T-helper 17 cell (primary cell): ENCODE measurements at places on chromosomes 11 and 22. TPM values are rescaled to one million over a fixed set of nuclear protein-coding genes. Genes with fewer than 3 reads are reported as not detected.

GRCh38 chr11:77668760-77669159, 31.2 kb upstream of the CLNS1A start:
- peaks cover 4% of the 10 kb centered on the region for H3K4me1 ChIP-seq
- DNase-seq, result no peak
- no peak overlapping the region for H3K4me3 ChIP-seq
- no peak overlapping the region for H3K27ac ChIP-seq
- H3K27me3 ChIP-seq, result no peaks in the 10 kb centered on the region

GRCh38 chr11:21396342-21397008, 727.1 kb downstream of the NELL1 start:
- H3K27ac ChIP-seq, result no peak overlapping the region
- no peaks in the 10 kb centered on the region for H3K27me3 ChIP-seq
- no peak overlapping the region for H3K4me3 ChIP-seq
- no peaks in the 10 kb centered on the region for H3K36me3 ChIP-seq
- H3K4me1 ChIP-seq, result no peaks in the 10 kb centered on the region

The PATE2 gene
- total RNA-seq, result not detected

DNA sequence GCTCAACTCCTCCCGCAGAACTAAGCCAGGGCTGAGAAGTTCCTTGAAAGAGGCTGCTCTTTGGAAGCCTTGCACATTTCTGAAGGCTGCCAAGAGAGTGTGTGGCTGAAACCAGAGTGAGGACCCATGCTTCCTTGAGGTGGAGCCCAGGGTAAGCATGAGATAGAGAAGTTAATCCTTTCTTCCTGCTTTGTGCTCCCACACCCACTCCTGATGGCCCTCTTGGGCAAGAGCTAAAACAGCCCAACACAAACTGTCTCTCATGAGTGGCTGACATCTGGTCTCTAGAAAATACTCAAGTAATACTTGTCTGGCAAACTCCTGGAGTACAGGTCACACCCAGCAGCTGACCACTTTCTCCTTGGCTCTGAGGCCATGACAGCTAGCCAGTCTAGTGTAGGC, 523.7 kb downstream of the INSC start:
- H3K27ac ChIP-seq, result no peak overlapping the region
- no peaks in the 10 kb centered on the region for H3K4me1 ChIP-seq
- no peak for DNase-seq
- H3K36me3 ChIP-seq, result no peaks in the 10 kb centered on the region
- peaks cover 18% of the 10 kb centered on the region for H3K27me3 ChIP-seq
- no peak overlapping the region for H3K4me3 ChIP-seq

GRCh38 chr22:25232301-25232700, 12.9 kb downstream of the CRYBB2 start:
- DNase-seq, result no peak
- H3K27ac ChIP-seq, result no peak overlapping the region
- H3K4me1 ChIP-seq, result peaks cover 5% of the 10 kb centered on the region

- peaks cover 47% of the 10 kb centered on the region for H3K27me3 ChIP-seq
- H3K4me3 ChIP-seq, result no peak overlapping the region
- no peaks in the 10 kb centered on the region for H3K36me3 ChIP-seq
- no peak overlapping the region for H3K27ac ChIP-seq
- no peak for DNase-seq
Measured at GRCh38 chr11:76808171-76808570, 25.0 kb downstream of the TSKU start.

DNA sequence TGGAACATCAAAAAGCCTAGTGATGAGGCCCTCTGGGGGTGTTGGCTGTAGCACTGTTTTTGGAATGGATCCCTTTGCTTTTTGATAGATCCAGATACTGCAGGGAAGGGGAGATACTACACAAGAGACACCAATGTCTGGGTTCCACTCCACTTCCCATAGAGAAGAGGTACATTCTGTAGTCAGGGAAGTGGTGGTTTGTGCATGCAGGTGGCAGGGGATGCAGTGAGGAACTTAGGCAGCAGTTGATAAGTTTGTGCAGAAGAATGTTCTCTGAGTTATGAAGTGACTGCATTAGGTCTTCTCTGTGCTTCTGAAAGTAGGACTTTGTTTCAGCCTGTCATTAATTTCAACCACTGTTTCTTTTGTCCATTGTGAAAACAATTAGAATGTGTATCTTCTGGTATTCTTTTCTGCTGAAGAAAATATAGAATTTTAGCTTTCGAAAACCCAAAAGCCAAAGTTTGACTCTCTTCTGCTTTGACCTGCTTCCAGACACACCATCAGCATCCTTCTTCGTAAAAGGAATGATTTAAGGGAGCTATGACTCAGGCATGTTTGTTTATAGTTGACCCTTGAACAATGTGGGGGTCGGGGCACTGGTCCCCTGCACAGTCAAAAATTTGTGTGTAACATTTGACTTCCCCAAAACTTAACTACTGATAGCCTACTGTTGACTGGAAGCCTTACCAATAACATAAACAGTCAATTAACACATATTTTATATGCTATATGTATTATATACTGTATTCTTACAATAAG, 25.6 kb downstream of the PANX1 start:
- H3K27me3 ChIP-seq, result no peaks in the 10 kb centered on the region
- DNase-seq, result no peak
- H3K4me1 ChIP-seq, result peaks cover 27% of the 10 kb centered on the region

DNA sequence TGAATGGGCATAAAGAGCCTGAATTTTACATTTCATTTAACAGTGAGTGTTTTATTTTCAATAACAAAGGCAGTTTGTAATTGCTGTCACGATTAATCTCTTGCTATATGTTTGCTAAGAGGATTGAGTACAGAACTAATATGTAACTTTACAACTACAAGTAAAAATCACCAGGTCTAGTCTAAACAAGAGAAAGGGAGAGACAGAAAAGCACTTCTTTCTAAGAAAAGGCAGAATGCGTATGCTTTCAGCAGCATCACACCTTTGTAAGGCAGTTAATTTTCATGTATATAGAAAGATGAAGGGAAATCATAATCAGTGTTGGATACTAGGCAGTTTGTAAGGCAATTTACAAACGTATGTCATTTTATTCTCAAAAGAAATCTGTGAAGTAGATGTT, 169.8 kb downstream of the NELL1 start:
- H3K4me3 ChIP-seq, result no peak overlapping the region
- no peaks in the 10 kb centered on the region for H3K36me3 ChIP-seq
- no peaks in the 10 kb centered on the region for H3K4me1 ChIP-seq
- no peak for DNase-seq

DNA sequence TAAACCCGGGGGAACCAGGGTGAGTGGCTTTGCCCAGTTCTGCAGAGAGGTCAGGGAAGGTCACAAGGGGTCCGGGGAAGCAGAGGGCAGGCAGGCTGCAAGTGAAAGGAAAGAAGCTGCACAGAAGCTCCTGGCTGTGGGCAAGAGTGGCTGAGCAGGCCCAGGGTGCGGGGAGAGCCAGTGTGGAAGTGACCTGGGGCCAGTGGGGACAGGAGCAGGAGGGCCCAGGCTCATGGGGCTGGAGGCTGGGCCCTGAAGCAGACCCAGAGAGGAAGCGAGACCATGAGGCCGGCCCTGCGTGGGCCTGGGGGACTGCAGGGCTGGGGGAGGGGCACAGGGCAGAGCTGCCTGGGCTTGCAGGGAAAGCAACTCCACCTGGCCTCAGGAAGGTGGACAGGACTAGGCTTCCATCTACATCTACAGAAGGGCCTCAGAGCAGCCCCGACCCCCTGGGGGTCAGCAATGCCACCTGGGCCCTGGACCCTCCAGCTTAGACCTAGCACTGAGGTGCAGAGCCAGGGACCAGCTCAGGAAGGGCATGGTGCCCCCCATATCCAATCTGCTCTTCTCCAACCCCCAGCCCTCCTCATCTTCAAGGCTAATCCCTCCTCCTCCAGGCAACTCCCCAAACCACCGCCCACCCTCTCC, 11.6 kb downstream of the IGF2 start:
- no peak for DNase-seq
- H3K4me3 ChIP-seq, result no peak overlapping the region
- no peaks in the 10 kb centered on the region for H3K36me3 ChIP-seq
- H3K27me3 ChIP-seq, result peaks cover under 1% of the 10 kb centered on the region

- H3K36me3 ChIP-seq, result no peaks in the 10 kb centered on the region
- H3K27ac ChIP-seq, result no peak overlapping the region
- H3K27me3 ChIP-seq, result no peaks in the 10 kb centered on the region
Measured at GRCh38 chr11:42625757-42626665, 685.8 kb upstream of the API5 start.

DNA sequence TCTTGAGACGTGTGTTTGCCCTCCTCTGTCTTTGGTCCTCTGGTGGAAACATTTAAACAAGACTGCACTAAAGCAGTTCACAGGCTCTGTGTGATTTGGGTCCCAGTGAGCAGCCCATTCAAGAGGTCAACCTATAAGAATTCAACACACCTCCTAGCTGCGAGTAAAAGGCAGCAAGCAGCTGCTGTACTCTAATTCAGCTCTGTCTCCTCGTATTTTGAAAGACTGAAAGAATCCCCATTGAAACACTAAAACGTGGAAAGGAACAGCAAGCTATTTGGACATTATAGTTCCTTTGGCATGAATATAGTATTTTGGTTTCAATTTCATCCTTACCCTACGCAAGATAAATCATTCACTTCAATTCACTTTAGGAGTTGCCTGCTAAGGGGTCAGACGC, 1046.7 kb downstream of the DLG2 start:
- H3K27ac ChIP-seq, result no peak overlapping the region
- H3K36me3 ChIP-seq, result no peaks in the 10 kb centered on the region
- H3K27me3 ChIP-seq, result no peaks in the 10 kb centered on the region
- no peaks in the 10 kb centered on the region for H3K4me1 ChIP-seq

DNA sequence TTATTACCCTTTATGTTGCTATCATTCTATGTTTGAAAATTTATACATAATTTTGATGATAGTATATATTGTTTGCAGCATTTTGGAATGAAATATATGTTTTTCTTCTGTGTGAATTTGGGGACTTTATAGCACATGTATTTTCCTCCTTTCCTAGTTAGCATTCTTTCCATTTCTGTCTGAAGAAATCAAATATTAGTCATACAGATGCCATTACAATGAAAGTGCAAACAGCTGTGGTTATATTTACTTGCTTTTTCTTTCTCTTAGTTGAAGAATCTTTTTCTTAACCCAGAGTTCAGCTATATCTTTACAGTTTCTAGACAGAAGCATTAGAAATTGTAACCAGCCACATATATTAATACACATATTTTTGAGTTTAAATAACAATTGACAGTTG, 753.1 kb upstream of the ARHGAP42 start:
- no peak overlapping the region for H3K4me3 ChIP-seq
- H3K27me3 ChIP-seq, result no peaks in the 10 kb centered on the region
- no peak for DNase-seq
- H3K36me3 ChIP-seq, result peaks cover 2% of the 10 kb centered on the region

GRCh38 chr11:5713695-5714094, 22.6 kb upstream of the OR56B1 start:
- peaks cover 8% of the 10 kb centered on the region for H3K4me1 ChIP-seq
- H3K27ac ChIP-seq, result no peak overlapping the region
- no peak overlapping the region for H3K4me3 ChIP-seq
- peaks cover 6% of the 10 kb centered on the region for H3K36me3 ChIP-seq
- no peak for DNase-seq

DNA sequence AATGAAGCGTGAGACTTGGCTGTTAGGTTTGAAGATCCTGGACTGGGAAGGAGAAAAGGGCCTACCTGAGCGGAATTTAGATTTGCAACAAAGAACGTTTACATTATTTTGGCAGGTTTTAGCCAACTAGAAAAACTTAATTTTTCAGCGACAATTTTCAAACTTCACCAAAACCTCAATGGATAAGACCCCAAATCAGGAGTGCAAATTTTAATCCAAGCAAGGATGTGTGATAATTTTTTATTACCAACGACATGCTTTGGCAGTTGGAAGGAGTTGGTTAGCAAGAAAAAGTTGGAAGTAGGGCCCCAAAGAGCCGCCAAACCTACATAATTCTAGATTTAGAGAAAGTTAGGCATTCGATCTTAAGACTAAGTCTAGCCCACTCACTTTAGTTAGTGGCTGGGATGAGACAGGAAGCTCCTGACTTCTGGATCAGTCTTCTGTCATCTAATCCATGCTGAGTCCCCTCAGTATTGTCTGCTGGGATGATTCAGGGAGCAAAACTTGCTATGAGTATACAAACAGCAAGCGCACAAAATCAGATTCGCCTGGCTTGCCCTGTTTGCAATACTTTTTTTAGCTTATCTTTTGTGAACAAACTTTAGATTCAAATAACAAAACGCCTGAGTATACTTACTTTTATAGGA, 787 bp upstream of the RDX start:
- no peaks in the 10 kb centered on the region for H3K36me3 ChIP-seq
- no peaks in the 10 kb centered on the region for H3K27me3 ChIP-seq
- H3K4me3 ChIP-seq, result peak overlapping the region; percentile 72

The HIPK3 gene
- total RNA-seq, result 59.7 TPM

DNA sequence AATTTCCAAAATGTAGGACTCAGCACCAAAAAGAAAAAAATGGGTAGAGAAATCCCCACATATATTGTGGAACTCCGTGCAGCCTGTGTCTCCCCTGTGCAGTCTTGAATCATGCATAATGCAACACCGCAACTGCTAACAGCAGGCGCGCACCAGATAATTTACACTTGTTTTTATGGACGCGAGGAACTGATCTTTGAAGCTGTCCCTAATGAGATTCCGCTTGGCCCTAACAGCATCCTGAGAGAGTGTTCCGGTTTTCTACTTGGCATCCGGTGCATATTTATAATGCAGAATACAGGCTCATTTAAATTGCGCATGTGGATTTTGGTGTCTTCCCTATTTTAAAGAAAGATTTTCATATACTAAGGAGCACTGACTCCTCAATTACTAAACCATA, 21.1 kb downstream of the MPPED2 start:
- no peak overlapping the region for H3K27ac ChIP-seq
- H3K4me3 ChIP-seq, result no peak overlapping the region
- H3K27me3 ChIP-seq, result no peaks in the 10 kb centered on the region
- H3K4me1 ChIP-seq, result no peaks in the 10 kb centered on the region

GRCh38 chr11:92278791-92279433, 54.3 kb downstream of the FAT3 start:
- H3K27me3 ChIP-seq, result no peaks in the 10 kb centered on the region
- H3K4me3 ChIP-seq, result no peak overlapping the region
- no peak for DNase-seq
- H3K36me3 ChIP-seq, result no peaks in the 10 kb centered on the region
- no peak overlapping the region for H3K27ac ChIP-seq
- no peaks in the 10 kb centered on the region for H3K4me1 ChIP-seq

The CABP7 gene
- 0.32 TPM for total RNA-seq

The CSTF3 gene
- total RNA-seq, result 12.0 TPM

- no peak overlapping the region for H3K4me3 ChIP-seq
- no peaks in the 10 kb centered on the region for H3K27me3 ChIP-seq
- no peaks in the 10 kb centered on the region for H3K4me1 ChIP-seq
- H3K27ac ChIP-seq, result no peak overlapping the region
- no peak for DNase-seq
Measured at GRCh38 chr11:5737091-5737490, 843 bp downstream of the OR56B1 start.

DNA sequence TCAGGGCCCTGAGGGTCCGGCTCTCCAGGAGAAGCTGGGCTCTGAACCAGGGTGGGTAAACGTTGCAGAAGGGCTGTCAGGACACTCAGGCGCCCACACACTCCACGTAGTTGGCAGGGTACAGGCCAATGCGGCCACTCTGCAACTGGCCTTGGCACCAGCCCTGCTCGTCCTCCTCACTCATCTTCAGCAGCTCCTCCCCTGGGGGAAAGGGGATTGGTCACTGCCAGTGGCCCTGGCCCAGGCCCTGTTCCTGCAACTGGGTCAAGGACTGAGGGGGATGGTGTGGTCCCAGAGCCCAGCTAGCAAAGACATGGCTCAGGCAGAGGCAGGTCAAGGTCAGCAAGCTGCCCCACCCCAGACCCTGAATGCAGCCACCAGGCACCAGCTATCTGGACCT, 1.2 kb upstream of the ARFGAP2 start:
- H3K27ac ChIP-seq, result peak overlapping the region; percentile 95
- no peaks in the 10 kb centered on the region for H3K36me3 ChIP-seq
- DNase-seq, result no peak
- peaks cover 5% of the 10 kb centered on the region for H3K27me3 ChIP-seq

- peaks cover 25% of the 10 kb centered on the region for H3K27me3 ChIP-seq
- H3K27ac ChIP-seq, result no peak overlapping the region
- peaks cover 10% of the 10 kb centered on the region for H3K4me1 ChIP-seq
- no peak for DNase-seq
Measured at GRCh38 chr11:18765554-18765953, 26.0 kb downstream of the PTPN5 start.
